ENCODE measurements at places on chromosomes 2 and 18. TPM values are rescaled to one million over a fixed set of nuclear protein-coding genes. Genes with fewer than 3 reads are reported as not detected.

- DNase-seq, result no peak
Observed at GRCh38 chr2:66084948-66085590, 349.9 kb upstream of the MEIS1 start.

DNA sequence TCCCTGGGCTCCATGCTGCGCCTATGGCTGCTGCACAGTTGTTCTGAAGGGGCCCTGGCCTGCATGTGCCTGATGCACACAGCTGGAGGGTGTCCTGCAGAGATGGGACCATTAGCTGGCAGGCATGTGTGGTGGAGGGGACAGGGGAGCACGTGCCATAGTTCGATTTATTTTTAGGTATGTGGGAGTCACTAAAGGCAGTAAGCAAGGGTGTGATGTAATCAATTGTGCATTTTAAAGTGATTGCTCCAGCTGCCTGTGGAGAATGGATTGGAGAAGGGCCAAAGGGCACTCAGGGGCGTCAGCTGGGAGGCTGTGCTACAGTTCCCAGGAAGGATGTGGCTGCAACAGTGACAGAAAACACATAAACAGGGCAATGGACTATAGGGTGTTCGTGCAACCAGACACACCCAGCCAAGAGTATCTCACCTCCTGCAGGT is 205.1 kb downstream of the ARL4C start:
- no peak for DNase-seq

GRCh38 chr2:102764083-102764482 is 2.3 kb downstream of the TMEM182 start:
- DNase-seq, result no peak

The DPP10 gene
- polyA plus RNA-seq, result 12.1 TPM

DNA sequence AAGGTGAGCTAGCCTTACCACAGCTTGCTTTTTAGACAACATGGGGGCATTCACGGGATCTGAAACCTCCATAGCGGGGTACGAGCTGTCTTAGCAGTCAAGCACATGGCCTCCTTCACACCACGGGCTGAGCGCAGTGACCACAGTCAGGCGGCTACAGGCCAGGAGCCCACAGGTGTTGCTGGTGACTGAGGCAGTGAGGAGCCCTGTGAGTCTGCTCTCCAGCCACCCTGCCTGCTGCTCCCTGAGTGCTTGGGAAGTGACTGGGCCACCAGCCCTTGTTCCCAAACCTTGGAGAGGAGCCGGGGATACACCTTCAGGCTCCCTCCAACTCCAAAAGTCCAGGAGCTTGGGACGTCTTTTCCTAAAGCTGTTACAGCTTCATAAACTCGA is 418.1 kb upstream of the MYT1L start:
- DNase-seq, result no peak

- DNase-seq, result no peak
Observed at GRCh38 chr2:30326497-30326896, 95.2 kb downstream of the LBH start.

GRCh38 chr18:64332835-64333234 is 183.9 kb upstream of the LINC00305 start:
- DNase-seq, result no peak

DNA sequence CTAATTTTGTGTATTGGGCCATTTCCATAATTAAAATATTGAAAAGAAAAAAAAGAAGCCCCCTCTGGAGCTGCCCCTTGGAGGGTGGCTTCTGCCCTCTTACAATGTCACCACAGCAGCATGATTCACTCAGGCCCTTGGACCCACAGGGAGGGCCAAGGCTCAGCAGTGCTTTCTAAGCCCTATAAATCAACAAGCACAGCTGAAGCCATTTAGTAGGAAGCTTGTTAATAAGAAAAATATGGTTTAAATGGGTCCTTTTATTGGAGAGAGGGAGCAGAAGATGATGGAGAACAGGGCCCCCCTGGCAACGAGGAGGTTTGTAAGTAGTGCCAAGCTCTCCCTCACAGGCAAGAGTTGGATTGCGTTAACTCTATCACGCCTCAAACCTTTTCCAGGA is 107.6 kb upstream of the FZD7 start:
- no peak for DNase-seq

GRCh38 chr18:31587529-31587928 is 4.1 kb upstream of the TTR start:
- no peak for DNase-seq

DNA sequence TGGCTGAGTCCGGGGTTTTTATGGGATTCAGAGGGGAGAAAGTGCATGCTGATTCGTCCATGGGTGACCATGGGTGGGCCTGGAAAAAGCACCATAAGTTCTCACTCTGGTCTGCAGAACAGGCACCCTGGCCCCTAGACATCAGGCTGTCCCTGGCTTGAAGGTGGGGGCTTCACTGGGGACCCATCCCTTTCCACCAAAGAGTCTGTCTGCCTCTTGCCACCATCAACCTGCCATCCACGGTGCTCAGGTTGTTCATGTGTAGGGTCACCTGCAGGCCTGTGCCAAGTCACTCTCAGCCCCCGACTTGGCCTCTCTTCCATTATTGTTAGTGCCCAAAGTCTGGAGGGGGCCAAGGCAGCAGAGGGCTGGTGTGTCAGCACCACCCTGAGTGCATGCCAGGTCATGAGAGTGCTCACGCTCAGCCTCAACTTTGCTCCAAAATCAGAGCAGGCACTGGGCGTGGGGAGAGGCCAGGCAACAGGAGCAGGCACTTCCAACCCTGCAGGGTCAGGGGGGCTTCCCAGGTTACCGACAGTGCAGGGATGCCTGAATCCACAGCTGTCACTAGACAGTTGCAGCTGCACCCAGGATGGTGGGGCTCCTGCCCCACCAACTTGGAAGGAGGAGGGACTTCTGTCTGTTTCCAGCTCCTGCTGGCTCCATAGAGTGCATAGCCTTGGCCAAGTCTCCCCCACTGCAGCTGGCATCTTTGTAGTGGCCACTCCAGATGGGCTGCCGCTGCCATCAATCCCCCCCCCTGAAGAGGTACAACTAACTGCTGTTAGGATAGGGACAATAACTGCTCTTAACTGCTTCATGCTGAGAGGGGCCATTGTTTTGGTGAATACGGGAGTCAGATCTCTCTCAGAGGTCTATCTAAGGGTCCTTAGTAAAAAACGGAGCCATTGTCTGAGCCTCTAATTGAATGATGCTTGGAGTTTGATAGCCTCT is 209.3 kb downstream of the AKAIN1 start:
- DNase-seq, result no peak

The ADD2 gene
- 5.6 TPM for polyA plus RNA-seq

DNA sequence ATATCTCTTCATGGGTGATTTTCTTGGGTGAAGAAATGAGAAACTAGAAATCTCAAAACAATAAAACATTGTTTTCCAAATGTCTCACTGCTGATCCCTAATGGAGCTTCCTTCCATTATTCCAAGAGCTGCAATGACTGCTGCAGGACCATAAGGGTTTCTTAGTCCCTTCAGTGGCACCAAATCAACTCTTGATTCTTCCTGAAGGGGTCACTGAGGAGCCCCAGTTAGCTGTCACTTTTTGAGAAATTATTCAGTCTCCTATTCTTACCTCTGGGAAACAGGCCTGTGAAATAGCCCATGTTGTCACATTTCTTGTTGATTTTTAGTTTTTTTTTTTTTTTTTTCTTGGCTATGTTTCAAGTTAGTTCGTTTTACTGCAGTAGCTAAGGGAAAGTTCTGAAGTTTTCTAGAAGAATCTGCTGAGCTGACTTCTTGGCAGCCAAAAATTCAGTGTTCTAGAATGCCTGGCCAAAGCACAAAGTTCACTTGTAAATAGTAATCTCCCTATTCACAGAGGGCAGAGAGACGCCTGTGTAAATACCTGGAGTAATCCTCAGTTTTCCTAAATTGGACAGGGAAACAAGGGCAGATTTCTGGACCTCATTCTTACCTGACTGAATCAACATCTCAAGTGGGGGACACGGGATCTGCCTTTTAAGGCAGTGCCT is 480.0 kb downstream of the RIT2 start:
- DNase-seq, result no peak

DNA sequence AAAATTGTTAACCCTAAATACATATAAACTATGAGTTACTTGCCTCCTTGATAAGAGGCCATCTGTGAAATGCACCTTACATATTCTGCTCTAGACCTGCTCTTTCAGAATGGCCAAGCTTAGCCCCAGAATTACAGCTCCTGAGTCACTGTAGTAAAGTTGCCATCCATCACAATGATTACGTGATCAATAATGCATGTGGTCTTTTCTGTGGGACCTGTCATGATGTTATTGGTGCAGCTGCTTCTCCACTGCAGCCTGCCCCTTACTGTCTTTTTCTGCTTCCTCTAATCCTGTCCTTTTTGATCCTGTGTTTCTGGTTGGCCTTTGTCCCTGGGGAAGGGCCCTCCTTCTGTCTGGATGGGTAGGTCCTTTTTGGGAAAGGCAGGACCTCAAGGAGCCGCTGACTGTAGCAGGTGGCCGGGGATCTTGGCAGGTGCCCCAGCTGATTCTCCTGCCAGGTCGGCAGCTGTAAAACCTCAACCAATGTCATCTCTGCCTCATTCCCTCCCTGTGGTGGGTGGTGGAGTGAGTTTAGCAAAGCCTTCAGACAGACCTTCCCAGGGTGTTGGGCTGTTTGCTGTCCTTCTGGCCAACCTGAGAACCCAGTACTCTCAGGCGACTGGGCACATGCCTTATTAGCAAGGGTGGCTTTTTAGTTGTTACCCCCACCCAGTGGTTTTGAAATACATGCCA is 126.2 kb upstream of the EML6 start:
- DNase-seq, result no peak

All from right renal pelvis (tissue), 4 donors.